NCI-H1417 (cell line): ENCODE measurements at places on chromosomes 6 and 20.

GRCh38 chr20:42639140-42639539 lies 550.6 kb downstream of the PTPRT start:
- DNase-seq = no peak

GRCh38 chr6:157987788-157988699 lies 6.4 kb downstream of the SYNJ2 start:
- DNase-seq = no peak

GRCh38 chr6:47859175-47859574 lies 77.3 kb downstream of the OPN5 start:
- no peak for DNase-seq

DNA sequence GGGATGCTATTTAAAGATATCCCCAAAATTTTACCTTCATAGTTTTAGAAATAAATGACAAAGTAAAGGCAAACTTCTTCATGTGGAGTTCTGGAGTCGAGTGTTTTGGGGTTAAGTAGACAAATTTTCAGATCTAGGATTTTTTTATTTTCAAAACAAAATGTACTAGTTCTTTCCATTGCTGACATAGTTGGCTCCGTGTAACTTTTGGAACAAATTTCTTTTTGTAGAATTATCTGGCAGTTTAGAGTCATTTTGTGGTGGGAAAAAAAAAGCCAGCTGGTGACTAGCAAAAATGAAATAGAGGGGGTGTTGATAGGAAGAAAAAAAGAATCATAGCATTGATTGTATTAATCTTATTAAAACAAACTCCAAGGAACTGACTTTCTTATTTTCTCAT lies 131.6 kb upstream of the TCF21 start:
- no peak for DNase-seq

DNA sequence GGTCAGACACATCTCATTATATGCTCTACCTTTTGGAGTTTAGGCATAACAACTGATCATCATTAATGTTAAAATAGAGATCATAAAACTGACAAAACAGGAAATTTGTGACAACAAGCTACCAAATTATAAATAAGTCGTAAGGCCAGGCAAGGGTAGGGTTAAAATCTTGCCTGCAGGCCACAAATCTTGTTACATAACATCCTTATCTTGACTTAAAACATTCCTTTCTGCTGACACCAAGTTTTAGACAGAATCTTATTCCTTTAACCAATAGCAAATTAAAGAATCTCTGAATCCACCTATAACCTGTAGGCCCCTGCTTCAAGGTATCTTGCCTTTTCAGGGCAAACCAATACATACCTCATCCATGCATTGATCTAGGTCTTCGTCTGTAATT lies 32.5 kb upstream of the NKAIN2 start:
- no peak for DNase-seq

DNA sequence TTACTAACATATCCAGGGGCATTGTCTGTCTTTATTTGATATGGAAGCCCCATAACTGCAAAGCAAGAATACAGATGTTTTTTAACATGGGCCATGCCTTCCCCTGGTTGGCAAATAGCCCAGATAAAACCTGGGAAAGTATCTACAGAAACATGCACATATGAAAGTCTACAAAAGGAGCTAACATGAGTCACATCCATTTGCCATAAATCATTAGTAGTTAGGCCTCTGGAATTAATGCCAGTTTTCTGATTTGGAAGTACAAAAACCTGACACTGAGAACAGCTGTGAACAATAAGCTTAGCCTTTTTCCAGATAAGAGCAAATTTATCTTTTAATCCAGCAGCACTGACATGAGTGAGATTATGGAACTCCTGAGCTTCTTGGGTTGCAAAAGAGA lies 418.0 kb upstream of the IMPG1 start:
- no peak for DNase-seq

- no peak for DNase-seq
Measured at GRCh38 chr6:95593025-95593424, 15.7 kb downstream of the MANEA start.
